ENCODE measurements at places on chromosomes 11 and 22. TPM values are rescaled to one million over a fixed set of nuclear protein-coding genes. Genes with fewer than 3 reads are reported as not detected.

Gene PRR5
- total RNA-seq: 85.3 TPM

Gene TCP11L1
- total RNA-seq: 17.5 TPM

Gene LRP4
- not detected for total RNA-seq

DNA sequence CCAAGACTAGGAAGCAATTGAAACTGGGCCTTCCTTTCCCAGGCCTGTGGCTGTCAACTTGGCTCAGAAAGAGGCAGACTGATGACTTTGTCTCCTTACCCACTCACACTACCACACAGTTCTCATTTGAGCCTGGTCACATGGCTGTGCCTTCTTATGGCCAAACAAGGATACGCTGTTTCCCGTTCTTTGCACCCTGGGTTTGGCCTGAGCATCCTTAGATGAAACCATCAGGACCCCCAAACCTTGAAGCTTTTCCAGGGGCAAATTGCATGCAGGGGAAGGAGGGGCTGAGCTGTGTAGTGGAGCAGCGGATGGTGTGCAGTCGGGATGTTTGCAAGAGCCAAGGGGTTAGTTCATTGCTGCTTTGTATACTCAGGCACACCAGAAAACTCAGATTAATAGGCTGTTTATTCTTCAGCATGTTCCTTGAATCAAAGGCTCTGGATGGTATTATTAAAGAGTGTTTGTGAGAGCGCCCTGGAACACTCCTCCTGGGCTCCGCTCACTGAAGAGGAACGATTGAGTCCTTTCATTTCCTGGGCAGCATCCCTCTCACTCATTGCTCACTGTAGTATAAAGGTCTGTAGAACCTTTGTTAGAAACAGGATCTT lies 69.8 kb downstream of the ARFGAP2 start:
- DNase-seq: no peak

DNA sequence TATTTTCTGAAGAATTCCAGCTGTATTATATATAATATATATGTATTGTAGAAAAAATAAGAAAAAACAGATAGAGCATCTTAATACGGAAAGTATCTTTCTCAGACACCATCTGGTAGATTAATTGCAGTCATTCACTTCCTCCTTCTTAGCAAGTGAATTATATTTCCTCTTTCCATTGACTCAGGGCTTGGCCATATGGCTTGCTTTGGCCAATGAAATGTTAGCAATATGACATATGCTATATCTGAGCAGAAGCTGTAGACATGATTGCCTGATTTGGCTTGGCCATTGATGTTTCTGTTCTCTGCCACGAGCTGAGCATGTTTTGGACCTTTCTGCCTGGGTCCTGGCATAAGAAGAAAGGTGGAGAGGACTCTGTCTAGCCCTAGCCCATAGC lies 34.4 kb upstream of the ZBED5 start:
- DNase-seq: no peak

GRCh38 chr11:99015634-99016454 lies 4.9 kb upstream of the CNTN5 start:
- no peak for DNase-seq

DNA sequence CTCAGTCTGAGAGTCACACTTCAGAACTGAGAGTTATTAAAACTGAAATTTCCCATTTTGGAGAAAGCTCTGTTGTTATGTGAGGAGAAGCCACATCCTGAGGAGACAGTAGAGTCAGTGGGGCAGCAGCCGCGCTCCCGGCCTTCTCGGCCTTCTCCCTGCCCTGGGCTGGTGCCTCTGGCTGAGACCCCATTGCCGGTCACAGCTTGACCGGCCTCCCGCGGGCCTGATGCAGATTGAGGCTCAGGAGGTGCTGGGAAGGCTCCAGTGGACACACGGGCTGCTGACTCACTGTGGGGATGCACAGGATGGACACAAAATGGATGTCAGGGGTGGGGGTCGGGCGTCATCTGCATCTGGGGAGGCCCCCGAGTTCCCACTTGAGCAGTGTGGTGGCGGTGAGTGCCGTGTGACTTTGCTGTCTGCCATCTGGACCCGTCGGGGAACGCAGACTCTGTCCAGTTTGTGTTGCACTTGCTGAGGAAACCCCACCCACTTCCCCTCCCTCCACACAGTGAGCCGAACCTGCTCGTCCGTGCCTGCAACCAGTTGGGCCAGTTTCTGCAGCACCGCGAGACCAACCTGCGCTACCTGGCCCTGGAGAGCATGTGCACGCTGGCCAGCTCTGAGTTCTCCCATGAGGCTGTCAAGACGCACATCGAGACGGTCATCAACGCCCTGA lies 50.1 kb downstream of the MUC6 start:
- no peak for DNase-seq
